ENCODE measurements at places on chromosomes 13 and 19.
A peak's percentile ranks its signal among the peaks of the same experiment; 100 is the strongest.

- DNase-seq = no peak
Measured at GRCh38 chr19:34452723-34453122, 24.5 kb downstream of the UBA2 start.

- no peak for DNase-seq
Measured at GRCh38 chr19:13063461-13064091, 39.1 kb downstream of the LYL1 start.

DNA sequence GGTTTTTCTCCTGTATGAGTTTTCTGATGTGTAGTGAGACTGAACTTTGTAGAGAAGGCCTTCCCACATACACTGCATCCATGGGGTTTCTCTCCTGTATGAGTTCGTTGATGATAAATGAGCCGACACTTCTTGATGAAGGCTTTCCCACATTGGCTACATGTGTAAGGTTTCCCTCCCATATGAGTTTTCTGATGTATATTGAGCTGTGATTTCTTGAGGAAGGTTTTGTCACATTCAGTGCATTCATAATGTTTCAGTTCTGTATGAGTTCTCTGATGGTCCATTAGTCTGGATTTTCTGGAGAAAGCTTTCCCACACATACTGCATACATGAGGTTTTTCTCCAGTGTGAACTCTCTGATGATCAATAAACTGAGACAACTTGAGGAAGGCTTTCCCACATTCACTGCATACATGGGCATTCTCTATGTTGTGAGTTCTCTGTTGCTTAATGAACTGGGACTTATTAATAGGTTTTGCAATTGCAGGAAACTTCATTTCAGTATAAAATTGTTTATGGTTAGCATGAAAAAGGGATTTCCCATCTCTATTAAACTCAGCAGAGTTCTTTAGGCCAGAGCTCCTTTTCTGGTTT lies 7.5 kb upstream of the ZNF350 start:
- DNase-seq = no peak

GRCh38 chr13:44576351-44577235 lies 463 bp upstream of the TSC22D1 start:
- DNase-seq = peak; percentile 4

DNA sequence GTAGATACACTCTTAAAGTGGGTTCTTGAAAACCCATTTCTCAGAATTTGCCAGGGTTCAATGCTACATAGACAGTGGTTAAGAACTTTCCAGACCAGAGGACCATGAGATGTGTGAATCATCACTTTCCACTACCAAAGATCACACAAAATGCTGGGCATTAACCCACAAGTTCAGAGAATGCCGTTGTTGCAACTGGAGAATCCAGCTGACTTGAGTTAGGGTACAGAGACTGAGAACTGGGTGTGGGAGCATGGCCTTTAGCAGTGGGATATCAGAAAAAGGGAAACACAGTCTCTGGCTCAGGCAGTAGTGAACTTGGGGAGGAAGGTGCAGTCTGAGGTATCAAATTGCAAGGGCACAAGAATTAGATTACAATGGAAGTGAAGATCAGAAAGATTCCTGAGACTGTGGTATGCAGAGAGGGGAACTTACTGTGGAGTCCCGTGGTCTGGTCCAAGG lies 51.5 kb upstream of the WDFY2 start:
- no peak for DNase-seq

GRCh38 chr13:62747152-62747551 lies 1331.5 kb upstream of the PCDH20 start:
- DNase-seq = no peak

- no peak for DNase-seq
Measured at GRCh38 chr13:97364031-97364430, 69.9 kb upstream of the RAP2A start.

- DNase-seq = no peak
Measured at GRCh38 chr13:19181621-19182485, at the start of gene TUBA3C. Gene TUBA3C (minus strand): TSS chr13:19181824. CDS start chr13:19181747, 77 bp downstream.

GRCh38 chr19:34692549-34692948 lies 15.1 kb downstream of the ZNF302 start:
- DNase-seq = no peak

- no peak for DNase-seq
Measured at GRCh38 chr19:46394402-46394797, 19.0 kb downstream of the CCDC8 start.

DNA sequence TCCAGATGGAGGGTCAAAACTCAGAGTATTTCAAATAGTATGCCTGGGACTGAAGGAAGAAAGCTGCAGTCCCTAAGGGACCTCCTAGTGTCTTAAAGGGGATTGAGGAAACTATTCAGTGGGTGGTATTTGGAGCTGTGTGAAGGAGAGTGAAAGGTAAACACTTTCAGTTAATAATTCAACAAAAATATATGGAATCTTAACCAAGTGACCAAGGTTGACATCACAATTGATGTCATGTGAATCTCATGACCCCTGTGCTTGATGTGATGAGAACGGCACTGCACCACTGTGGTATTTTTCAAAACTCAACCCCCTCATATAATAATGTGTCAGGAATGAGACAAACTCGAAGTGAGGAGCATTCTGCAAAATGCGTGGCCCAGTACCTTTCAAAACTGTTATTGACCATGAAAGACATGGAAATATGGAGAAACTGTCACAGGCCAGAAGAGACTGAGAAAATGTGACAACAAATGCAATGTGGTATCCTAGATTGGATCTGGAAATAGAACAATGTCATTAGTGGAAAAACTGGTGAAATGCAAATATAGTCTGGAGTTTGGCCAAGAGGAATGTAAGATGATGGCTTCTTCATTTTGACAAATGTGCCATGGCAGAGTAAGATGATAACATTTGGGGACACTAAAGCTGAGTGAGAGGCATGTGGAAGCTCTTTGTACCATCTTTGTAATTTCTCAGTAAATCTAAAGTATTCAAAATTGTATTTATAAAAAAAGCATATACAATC lies 553.9 kb downstream of the RFC3 start:
- DNase-seq = no peak

GRCh38 chr19:14369399-14370168 lies 11.7 kb upstream of the ADGRE5 start:
- peak; percentile 96 for DNase-seq

DNA sequence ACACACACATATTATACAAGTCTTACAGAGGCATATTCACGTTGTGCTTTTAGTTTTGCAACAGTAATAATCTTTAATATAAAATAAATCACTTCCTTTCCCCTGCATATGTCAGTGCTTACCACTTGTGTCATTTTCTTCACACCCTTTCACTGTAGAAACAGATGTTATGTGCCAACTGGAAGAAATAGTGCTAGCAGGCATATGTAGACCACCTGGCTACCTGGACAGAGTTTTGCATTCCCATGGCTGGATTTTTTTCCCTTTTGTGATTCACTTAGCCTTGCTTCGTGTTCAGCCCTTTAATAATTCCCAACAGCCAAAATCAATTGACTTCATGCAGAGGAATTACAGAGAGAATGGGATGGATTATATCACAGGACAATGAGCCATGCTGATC lies 399.1 kb upstream of the SPRY2 start:
- DNase-seq = no peak

DNA sequence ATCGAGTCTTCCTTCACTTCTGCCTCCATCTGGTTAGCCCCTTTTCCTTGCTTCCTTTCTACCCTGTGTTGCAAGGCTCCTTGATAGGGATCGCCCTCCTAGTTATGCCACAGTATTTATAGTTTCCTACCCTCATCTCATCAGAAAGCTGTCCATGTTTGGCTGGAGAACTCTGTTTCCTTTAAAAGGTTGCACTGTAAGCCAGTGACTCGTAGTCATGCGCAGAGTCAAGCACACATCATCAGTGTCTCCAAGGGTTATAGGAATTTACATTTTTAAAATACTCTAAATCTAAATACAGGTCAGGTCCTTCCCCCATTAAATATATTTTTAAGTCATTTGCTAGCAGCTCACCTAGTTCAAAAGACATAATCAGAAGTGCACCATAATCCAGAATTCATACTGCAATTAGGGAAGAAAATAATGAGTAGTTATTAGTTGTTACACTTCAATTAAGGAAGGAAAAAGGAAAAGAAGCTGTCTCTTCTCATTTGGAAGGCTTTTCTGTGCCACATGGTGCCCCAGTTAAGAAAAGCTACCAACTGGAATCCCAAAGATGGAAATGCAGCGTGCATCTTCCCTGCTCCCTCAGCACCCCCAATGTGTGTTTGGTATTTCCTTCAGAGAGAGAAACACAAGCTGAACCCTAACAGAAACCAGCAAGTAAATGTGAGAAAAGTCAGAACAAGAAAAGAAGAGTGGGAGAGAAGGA lies 81.0 kb downstream of the GPR12 start:
- DNase-seq = no peak

DNA sequence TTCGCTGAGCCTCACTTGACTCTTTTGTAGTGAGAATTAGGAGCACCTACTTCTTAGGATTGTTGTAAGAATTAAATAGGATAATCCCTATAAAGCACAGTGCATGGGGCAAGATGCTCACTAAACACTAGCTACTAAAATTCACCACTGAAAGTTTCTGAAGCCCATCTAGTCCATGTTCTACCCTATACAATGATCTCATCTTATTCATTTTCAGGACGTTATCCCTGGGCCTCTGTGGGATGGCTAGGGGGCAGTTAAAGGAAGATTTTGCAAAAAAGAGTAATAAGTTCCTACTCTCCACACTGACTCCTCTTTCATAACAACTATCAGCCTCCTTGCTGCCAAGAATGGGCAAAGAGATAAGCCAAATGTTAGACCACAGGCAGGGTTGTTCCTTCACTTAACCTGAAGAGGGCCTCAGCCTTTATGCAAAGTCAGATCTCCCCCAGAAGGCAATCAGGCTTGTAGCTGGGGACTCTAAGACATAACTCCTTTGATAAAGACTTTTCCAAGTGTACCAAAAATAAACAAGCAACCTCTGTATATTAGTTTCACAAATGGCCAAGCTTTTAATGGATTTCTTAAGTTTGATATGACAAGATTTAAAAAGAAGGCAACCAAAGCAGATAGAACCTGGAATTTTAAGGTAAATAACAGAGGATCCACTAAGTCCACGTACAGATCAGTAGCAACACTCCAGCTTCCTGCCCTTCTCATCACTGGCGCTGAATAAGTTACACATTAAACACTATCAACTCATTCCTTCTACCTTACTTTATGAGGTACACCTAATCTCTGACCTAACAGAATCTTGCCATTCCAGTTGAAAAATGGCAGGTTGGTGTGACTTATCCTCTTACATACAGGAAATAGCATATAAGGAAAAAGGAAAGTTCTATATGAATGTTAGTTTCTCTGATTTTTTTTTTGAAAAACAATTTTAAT lies 44.4 kb downstream of the ELF1 start:
- DNase-seq = peak; percentile 28

DNA sequence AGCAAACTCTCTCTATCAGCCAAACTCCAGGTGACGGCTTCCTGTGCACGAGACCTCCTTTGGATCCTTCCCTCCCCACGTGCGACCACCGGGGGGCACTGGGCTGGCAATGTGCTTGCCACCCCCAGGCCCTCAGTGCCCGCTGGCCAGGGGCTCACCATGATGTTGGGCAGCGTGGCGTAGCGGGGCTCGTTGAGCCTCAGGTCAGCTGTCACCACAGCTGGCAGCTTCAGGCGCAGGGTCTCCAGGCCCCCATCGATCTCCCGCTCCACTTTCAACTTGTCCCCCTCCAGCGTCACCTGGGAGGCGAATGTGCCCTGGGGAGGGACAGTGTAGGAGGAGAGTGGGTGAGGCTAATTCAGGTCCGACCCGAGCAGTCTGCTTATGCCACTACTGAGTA lies 4.8 kb upstream of the VSIG10L start:
- DNase-seq = no peak

GRCh38 chr13:87942205-87942604 lies 271.0 kb downstream of the SLITRK5 start:
- no peak for DNase-seq

- no peak for DNase-seq
Measured at GRCh38 chr19:9936326-9937000, at the start of gene OLFM2. Gene OLFM2 (minus strand): TSS chr19:9936515. CDS start chr19:9936366, 149 bp downstream.

DNA sequence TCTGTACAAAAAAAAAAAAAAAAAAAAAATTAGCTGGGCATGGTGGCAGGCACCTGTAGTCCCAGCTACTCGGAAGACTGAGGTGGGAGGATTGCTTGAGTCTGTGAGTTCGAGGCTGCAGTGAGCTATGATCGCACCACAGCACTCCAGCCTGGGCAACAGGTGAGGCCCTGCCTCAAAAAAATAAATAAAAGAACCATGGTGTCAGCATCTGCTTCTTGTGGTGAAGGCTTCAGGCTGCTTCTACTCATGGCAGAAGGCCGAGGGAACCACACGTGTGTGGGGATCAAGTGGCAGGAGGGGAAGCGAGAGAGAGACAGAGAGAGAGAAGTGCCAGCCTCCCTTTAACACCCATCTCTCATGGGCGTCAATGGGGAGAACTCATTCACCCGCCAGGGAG lies 13.5 kb downstream of the BCL3 start:
- DNase-seq = no peak

DNA sequence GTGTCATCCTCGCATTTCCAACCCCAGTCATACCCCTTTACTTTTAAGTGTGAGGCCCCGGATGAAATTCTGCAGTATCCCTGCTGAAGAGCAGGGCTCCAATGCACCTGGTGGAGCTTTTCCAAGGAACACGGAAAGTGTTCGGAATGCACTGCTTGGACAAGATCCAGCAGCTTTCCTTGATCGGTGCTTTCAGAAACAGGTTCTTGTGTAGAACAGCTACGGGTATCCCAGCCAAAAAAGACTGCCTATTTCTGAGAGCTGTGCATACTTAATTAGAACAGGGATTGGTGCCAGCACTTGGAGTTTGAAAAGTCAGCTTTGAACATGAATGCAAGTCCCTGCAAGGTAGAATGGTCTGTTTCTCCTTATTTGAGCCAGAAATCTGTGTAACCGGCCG lies 87.2 kb upstream of the C1QTNF9B start:
- no peak for DNase-seq

DNA sequence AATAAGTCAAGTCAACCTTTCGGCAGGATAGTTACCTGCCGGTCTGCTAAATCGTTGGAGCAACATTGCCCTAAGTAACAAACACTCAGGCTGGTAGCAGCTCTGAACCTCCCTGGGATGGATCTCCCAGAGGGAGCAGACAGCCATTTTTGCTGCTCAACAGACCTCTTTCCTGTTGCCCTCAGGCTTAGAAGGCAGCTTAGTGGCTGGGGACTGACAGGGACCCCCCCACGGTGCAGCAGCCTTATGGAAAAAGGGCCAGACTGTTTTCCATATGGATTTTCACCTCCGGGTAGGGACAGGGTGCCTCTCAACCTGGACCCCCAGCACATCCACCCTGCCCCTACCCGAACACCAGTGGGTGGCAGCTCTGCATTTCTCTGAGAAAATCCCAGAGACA lies 49.7 kb downstream of the UBL3 start:
- DNase-seq = no peak

DNA sequence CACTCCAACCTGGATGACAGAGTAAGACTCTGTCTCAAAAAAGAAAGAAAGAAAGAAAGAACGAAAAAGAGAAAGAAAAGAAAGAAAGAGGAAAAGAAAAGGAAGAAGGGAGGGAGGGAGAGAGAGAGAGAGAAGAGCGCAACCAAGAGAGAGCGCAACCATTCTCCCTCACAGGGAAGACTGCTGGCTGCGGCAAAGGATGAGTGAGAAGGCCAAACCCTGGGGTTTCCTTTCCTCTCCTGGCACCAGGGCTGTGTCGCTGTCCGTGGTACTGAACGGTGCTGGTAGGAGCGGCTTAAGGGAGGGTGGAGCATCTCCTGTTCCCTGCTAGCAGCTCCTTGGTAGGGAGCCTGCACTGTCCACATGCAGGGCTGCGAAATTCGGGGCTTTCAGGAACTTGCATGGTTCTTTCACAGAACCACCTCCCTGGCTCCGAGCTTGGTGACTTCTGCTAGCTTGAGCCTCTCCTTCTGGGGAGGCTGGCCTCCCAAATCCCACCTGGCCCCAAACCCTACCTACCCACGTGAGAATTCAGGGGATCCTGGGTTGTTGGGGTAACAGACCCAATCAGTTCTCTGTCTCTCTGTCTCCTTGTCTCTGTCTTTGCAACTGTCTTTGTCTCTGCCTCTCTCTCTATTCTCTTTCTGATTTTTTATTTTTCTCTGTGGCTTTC lies 51.1 kb upstream of the ZNRF4 start:
- peak; percentile 59 for DNase-seq

All from stimulated activated CD4-positive, alpha-beta T cell treated with anti-CD3 and anti-CD28 coated beads, Interleukin-1b, Interleukin-23, amount 100 ng/mL, for 48 hours (primary cell).